GM13976 (cell line): ENCODE measurements at places on chromosomes 2 and 18.

GRCh38 chr18:3266062-3266608 lies 4.2 kb downstream of the MYL12B start:
- no peak for DNase-seq

DNA sequence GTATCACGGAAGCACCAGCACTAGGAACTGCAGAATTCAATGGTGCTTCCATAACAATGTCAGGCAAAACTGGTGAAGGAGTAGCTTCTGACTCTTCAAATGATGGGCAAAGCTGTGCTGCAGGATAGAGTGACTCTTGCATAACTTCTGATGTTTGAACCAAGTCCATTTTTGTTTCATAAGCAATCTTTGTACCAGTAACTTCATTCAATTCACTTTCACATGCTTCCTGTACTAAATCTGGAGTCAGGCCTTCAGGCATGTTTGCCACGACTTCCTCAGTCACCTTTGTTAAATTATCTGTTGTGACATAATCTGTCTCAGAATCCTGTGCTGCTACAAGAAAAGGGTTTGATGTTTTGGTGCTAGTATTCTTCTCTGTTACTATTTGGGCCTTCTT lies 24.0 kb downstream of the RTN4 start:
- no peak for DNase-seq

- no peak for DNase-seq
Measured at GRCh38 chr2:168454737-168455644, 1.1 kb upstream of the CERS6 start.

GRCh38 chr2:21317131-21317530 lies 193.4 kb downstream of the TDRD15 start:
- DNase-seq = peak; percentile 49

DNA sequence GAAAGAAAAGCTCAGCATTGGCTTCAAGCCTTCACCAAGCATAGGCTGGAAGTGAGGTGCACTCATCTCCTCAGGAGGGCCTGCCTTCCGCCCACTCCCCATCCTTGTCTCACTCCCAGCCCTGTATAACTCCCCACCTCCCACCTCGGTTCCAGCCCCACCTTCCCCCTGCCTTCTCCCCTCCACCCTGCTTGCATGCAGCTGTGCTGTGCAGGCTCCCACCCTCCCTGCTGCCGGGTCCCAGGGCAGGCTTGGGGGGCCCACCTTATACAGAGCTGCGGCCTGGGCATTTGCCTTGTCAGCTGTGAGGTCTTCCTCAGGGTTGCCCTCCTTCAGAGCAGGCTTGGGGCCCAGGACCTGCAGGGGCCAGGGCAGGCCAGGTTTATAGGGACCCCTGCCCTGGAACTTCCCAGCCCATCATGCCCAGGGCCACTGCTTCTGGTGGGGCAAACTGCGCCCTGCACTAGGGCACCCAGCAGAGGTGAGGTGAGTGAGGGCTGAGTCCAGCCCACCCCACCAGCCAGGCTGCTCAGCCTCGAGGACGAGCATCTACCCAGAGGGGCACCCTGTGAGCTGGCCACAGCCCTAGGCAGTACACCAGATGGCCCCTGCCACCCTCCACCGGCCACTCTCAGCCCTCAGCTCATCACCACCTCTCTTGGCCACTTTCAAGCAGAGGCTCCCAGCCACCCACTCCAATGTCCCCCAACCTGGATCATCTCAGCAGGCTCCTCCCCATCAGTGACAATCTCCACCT lies 11.6 kb downstream of the CAPG start:
- peak; percentile 21 for DNase-seq

GRCh38 chr2:111705239-111705638 lies 178.8 kb downstream of the ANAPC1 start:
- no peak for DNase-seq

- no peak for DNase-seq
Measured at GRCh38 chr2:100940766-100941645, 61.1 kb upstream of the RPL31 start.

DNA sequence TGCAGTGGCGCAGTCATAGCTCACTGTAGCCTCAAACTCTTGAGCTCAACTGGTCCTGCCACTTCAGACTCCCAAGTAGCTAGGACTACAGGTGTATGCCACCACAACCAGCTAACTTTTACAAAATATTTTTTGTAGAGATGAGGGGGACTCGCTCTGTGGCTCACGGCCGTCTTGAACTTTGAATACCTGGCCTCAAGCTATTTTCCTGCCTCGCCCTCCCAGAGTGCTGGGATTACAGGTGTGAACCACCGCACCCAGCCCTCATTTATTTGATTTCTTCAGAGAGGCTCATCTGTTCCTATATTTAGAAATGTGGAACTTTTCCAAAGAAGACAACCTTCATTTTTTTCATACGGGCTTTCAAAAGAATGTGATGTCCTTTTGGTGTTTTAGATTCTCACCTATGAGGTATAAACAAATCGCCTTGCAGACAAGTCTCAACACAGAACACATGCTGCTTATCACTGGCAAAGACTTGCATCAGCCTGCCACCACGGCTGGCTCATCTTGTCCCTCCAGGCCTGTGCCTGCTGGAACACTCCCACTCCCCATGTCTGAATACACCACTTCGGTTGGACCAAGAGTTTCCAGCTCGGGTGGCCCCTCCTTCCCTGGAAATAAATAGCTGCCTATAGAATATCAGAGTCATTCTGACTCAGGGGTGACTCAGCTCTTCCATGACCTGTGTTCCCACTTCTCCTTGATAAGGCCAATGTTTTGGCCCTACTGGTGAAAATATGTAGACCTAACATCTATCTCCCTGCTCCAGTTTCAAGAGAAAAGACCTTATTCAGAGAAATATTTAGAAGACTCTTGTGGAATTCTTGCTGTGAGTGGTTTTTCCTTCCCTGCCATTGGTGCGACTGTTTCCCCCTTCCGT lies 202.6 kb downstream of the TGIF1 start:
- no peak for DNase-seq

GRCh38 chr2:239425631-239426030 lies 24.8 kb upstream of the HDAC4 start:
- DNase-seq = no peak
